ENCODE measurements at places on chromosomes 3 and 15. TPM values are rescaled to one million over a fixed set of nuclear protein-coding genes. Genes with fewer than 3 reads are reported as not detected.

OIP5 gene
- total RNA-seq, result 19.5 TPM

DPH3 gene
- total RNA-seq, result 7.5 TPM

FANCD2OS gene
- not detected for total RNA-seq

HGD gene
- total RNA-seq, result not detected

DPPA4 gene
- total RNA-seq, result not detected
